ENCODE measurements at places on chromosomes 1 and 21.

GRCh38 chr1:188023206-188023605 lies 1194.5 kb downstream of the PLA2G4A start:
- no peak for DNase-seq

DNA sequence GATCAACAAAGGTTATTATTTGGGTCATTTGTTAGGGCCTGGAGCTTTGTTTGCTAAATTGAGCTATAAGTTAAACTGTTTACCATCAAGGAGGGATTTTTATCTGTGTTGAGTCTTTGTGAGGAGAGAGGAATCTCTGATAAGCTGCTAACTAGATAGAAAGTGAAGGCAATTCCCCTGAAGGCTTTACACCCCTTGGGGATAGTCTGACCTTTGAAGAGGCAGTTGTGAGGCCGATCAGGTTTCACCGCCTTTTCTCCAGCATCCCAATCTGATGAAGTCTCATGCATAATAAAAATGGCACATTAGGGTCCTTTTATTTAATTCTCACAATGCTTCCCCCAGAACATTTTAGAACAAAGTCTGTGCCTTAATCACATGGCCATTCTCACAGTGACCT lies 21.8 kb downstream of the C1orf21 start:
- no peak for DNase-seq

DNA sequence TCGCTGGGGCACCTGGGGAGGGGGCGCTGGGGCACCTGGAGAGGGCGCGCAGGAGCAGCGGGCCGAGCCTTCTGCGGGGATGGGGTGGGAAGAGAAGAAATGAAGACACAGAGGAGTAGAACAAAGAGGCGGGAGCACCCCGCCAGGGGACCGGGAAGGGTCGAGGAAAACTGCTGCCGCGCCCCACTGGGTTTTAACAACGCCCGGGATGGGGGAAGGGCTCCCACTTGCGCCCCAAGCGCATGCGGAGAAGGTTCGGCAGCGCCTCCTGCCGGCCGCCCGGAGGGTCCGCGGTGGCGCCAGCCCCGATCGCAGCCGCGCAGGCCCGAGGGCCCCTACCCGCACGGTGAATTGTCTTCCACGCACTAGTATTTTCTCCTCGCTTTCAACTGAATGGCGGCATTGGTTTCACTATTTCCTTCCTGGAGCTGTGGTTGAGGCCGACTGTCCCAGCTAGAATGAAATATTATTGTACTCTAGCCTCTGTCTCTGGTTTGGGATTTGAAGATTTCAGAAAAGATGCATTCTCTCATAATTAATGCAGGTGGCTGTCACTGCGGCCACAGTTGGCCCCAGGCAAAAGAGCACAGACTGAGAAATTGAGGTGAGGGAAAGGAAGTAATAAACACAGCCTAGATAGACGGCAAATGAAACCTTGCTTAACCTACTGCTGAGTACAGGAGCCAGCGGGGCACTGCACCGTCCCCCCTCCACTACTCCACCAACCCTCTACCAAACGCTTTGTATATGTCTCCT lies 57.3 kb downstream of the MAB21L3 start:
- no peak for DNase-seq

GRCh38 chr1:81505831-81506230 lies 294.9 kb upstream of the ADGRL2 start:
- no peak for DNase-seq

GRCh38 chr1:211328084-211328694 lies 1.6 kb downstream of the TRAF5 start:
- DNase-seq = no peak

- DNase-seq = no peak
Measured at GRCh38 chr21:31732597-31733550, 956 bp upstream of the SCAF4 start.

DNA sequence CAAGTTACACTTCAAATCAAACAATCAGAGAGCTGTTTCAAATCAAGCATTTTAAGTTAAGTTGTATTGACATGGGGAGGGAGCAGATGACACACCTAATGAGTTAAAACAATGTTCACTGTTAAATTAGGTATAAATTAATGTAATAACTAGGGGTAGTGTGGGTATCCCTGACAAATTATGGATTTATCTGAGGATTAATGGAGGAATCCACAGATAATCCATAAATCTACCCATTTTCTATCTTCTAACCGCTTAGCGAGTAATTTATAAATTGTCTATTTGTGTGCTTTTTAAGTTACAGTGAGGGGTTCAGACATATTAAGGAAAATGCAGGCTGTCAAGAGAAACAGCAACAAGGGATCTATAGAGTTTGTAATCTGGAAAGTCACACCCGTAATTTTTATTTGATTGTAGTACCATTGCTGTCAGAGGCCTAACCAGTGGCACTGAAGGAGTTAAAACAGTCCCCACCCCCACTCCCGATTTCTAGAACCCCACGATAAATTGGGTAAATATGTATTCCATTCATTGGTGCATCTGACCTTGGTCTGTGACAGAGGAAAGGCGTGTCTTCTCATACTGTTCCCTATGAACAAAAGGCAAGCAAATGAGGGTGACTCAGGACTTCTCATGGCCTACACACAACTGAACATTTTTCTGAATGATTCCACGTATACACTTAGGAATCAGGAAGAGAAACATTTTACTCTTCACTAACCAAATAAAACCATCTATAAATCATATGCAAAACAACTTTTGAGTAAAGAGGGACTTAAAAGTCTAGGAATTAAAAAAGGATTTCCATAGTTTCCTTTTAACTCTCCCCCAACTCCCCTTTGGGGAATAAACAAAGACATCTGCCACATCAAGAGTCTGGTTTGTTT lies 7.4 kb downstream of the IRF2BP2 start:
- no peak for DNase-seq

DNA sequence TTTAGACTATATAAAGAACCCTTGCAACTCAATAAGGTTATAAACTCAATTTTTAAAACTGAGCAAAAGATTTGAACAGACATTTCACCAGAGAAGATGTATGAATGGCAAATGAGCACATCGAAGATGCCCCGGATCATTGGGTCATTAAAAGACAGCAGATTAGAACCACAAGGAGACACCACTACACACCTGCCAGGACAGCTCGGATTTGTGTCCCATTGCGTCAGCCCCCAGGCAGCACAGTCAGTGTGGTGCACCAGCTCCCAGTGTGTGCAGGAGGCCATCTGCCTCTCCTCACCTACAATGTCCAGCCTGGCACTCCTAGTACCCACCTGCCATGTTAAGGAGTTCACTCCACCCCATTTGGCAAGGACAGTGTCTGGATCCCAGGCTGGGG lies 61.1 kb upstream of the LRP8 start:
- DNase-seq = no peak

DNA sequence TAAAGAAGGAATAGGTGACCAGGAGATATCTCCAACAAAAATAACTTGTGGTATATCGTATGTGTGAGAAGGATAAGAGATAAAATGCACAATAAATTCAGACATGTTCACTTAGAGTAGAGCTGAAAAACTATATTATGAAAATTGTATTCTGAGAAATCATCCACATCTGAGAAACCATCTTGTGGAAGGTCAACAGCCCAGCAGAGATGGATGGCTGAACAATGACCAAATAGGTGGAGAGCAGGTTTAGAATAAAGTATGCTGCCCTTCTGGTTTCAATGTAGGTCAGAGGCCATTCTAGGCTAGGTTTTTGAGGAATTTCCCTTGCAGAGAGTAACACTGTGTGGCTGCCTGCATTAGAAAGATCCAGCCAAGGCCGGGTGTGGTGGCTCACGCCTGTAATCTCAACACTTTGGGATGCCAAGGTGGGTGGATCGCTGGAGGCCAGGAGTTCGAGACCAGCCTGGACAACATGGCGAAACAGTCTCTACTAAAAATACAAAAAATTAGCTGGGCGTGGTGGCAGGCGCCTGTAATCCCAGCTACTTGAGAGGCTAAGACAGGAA lies 8.8 kb upstream of the UAP1 start:
- no peak for DNase-seq

DNA sequence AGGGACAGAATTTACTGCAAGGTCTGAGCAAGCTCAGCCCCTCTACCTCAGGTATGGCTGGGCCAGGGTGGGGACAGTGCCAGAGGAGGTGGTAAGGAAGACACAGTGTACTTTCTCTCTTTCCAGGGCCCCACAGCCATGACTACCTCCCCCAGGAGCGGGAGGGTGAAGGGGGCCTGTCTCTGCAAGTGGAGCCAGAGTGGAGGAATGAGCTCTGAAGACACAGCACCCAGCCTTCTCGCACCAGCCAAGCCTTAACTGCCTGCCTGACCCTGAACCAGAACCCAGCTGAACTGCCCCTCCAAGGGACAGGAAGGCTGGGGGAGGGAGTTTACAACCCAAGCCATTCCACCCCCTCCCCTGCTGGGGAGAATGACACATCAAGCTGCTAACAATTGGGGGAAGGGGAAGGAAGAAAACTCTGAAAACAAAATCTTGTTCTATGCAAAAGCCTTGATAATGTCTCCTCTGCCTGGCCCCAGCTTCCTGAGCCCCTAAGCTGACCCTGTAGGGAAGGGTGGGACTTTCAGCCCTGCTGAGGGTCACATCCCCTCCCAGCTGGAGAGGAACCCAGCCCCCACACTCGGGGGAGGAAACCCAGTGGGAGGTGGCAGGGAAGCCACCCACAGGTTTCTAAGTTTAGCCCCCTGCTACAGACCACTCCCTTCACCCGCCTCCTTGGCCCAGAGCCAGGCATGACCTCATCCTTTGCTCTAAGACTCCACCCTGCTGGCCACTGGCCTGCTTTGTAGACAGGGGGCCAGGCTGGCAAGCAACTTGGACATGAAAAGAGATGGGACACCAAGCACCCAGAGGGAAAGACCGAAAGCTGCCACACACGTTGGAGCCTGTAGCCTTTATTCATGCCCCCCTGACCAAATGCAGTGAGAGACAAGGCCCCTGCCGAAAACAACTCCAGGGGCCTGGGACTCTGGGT lies 6.4 kb downstream of the RHOC start:
- peak; percentile 97 for DNase-seq

DNA sequence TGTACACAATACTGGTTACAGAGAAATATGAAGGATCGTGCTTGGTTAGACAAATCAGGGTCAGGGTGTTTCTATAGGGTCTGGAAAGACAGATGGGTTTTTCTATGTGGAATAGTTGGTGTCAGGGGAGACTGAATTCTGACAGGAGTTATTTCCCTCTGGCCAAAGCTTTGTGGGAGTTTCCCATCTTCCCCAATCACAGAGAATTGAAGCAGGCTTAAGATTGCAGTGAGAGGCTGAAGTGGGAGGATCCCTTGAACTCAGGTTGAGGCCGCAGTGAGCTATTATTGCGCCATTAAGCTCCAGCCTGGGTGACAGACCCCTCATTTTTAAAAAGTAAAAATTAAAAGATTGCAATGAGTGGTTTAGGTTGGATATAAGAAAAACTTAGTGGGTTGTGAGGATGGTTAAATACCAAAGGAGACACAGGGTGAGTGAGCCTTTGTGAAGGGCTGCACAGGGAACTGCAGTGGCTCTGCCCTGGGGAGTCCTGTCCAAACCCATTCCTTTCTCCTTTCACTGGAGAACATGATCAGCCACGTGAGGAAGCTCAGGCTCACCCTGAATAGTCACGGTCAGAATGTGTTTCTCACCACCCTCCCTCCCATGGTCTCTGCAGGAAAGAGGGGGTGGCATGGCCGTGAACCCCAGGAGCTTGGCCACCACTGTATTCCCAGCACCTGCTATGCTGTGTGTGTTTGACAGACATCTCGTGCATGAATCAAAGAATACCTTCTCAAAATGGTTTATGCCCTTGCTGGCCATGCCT lies 101.2 kb downstream of the INTS7 start:
- no peak for DNase-seq

DNA sequence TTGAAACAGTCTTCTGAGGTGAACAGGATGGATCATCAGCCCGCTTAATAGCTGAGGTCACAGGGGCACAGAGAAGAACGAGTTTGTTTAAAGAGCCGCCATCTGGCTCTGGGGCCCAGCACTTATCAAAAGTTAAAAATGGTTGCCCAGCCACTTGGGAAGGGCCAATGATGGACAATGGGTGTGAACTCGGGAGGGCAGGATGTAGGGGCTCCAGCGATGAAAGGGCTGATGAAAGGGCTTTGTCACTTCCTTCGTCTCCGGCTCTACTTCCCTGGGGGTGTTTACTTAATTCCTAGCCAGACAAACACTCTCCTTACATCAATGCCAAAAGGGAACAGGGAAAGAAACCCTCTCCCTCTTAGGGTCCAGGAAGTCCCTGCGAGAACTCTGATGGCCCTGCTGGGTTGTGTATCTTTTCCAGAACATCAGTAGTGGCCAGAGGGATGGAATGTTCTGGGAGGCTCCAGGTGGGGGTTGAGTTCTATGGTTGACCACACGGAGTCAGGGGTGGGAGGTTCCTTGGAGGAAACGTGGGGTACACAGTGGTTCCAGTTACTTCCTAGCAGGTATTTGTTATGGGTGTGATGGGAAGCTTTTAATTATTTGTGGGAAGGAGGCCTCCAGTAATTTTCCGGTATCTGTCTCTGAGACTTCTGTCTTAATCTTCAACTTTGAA lies 9.0 kb upstream of the ABCG1 start:
- no peak for DNase-seq

DNA sequence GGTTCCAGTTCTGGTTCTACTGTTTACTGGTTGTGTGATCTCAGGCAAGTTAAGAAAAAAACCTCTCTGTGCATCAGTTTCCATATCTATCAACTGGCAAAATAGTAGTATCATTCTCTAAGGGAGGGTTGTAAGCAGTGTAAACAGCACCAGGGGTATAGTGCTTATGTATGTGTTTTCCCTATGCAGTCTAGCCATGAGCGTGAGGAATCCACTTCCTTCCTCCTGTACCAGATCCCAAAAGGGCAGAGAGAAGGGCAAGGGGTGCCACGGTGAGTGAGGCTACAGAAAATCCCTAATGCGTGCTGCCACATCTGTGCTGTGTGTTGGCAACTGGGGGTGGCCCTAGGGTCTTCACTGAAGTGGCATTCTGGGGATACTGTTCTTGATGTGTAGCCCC lies 18.4 kb upstream of the RNF19B start:
- no peak for DNase-seq

DNA sequence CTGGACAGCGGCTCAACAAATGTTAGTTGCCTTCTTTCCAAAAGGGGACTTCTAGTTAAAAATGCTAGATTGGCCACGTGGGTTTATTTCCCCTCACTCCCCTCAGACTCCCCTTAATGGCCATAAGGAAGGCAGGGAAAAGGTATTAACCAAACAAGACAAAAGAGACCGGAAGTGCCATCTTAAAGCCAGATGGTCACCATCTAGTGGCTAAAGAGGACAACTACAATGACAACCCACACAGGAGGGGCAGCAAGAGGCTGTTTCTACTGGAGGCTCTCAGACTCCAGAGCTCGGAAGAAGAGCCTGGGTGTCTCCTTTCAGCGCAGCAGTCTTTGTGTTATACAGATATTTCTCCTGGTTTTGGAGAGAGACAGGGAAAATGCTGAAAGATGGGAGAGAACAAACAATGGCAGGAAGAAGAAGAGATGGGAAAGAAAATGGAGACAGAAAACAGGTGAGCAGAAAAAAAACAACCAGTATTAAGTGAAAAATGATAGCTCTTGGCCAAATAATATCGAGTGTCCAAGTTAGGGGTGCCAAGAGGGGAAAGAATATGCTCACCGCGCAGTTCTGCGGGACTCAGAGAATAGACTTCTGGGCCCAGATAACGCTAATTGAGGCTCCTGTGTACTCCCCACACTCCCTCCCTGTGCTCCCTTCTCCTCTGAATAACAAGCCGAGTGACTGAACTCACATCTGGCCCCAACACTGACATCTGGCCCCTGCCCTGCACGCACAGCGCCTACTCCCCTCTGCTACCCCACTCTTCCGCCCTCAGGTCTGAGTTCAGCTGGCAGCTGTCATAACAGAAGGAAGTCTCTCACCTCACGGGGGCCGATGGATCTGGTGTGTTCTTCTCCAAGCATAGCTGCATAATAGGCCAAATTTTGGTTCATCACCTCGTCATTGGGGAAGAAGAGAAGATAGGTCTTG lies 9.6 kb downstream of the P3H1 start:
- DNase-seq = no peak

Measured in thoracic aorta (tissue), 2 donors.